CD4-positive, alpha-beta T cell treated with Interleukin-4 for 1 hour (primary cell): ENCODE measurements at places on chromosomes 11 and 22.

DNA sequence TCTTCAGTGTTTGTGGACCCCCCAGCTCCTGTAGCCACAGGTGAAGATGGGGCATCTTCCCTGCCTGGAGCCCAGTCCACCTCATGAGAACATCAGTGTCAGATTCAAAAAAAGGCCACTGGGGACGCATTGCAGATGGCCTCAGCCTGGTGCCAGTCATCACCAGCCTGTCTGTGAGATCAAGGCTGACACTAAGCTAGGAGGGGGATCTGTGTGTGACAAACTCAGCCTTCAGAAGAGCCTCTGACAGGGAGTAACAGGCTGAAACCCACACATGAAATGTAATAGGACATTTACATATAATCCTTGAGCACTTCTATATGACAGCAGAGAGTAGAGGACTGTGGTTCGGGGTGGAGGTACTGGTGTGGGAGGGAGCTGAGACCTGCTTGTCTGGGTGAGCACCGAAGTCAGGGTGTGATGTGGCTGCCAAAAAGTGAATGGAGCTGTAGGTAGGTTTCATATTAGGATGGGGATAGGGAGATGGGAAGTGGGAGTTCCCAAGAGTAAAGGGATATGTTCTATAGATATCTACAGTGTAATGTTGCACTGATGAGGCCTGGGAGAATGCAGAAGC is 20.5 kb upstream of the CCDC134 start:
- no peak for DNase-seq

GRCh38 chr22:23023294-23023693 is 47.0 kb upstream of the GNAZ start:
- no peak for DNase-seq

GRCh38 chr11:105164208-105164607 is 24.6 kb upstream of the CARD18 start:
- no peak for DNase-seq

DNA sequence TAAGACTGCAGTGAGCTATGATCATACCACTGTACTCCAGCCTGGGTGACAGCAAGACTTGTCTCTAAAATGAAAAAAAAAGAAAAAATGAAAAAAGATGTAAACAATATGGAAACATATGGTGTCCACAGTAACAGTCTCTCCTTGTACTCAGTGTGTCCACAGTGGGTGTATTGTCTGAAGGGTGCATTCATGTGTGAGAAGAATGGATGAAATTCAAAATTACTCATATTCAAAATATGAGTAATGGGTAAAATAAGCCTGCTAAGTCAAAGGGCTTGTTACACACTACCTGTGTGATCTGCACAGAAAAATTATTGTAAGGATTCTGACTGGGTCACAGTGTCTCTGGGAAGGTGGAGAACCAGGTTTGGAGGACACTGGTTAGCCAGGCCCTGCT is 26.9 kb downstream of the PPFIA1 start:
- DNase-seq: no peak

DNA sequence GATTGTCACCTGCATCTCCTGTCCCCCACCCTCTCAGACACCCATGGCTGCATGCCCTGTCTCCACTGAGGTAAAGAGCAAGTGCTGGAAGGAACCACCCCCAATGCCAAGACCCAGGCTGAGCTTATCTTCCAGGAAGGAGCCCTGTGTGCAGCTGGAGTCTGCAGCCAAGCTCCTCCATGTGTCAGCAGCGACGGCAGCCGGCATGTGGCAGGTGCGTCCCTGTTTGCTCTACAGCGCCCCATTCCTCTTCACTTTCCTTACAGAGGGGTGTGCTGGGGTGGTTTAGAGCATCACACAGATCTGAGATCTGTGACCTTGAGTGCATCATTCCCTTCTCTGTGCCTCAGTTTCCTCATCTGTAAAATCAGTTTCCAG is 7.7 kb upstream of the MN1 start:
- no peak for DNase-seq
